M059J (cell line): ENCODE measurements at places on chromosomes 5 and 9.

- no peak for DNase-seq
These were observed 142.1 kb downstream of the RXRA start for GRCh38 chr9:134468358-134468757.

DNA sequence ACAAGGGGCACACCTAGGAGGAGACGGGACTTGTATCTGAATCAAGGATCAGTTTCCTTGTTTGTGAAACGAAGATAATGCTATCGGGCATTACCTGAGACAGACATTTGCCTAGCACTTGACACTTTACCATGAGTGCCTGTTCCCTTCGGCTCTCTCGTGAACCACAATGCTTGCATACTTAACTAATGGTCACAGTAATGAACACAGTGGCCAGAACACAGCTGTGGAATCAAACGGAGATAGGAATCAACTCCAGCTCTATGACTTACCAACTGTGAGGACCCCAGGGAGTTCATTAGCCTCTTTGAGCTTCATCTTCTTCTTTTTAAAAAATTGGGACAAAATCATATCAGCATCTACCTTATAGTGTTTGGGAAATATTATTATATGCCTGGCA lies 207.8 kb downstream of the DRD1 start:
- no peak for DNase-seq

GRCh38 chr9:135173066-135173465 lies 85.6 kb downstream of the OLFM1 start:
- no peak for DNase-seq

DNA sequence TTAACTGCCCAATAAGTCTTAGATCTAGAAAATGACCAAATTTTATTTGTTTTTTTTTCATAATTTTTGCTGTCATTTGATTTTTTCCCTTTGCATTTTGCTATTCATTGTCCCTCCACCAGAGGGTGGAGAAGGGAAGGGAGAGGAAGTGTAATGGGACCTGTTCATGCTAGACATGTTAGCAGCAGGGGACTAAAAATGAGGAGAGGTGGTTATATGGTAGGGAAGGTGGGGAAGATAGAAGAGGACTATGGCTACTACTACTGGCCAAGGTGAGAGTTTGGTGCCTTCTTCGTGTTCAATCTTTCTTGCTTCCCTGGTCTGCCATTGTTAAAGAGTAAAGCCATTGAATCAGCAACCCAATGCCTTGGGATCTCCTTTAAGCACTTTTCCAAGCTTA lies 6.4 kb downstream of the GRIA1 start:
- peak; percentile 55 for DNase-seq

DNA sequence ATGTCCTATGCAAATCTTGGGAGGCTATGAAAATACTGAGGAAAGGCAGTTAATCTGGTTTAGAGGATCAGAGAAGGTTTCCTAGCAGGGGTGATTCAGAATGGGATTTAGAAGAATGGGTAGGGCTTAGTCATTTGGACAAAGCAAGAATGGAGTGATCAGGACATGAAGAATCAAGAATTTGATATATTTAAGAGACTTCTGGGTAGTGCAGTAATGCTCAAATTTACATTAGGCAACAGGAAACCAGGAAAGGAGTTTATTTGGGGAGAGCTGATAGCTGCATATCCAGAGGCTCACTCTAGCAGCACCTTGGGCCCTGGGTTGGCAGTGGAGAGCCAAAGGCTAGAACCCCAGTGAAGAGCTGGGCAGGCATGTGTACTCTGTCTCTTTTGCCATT lies 78.9 kb upstream of the PAPPA start:
- DNase-seq, result peak; percentile 65
